ENCODE measurements at places on chromosomes 5 and 9.

- no peak for DNase-seq
These were observed 37.7 kb upstream of the PDE8B start for GRCh38 chr5:77172713-77173328.

- no peak for DNase-seq
These were observed 50.2 kb upstream of the ASTN2 start for GRCh38 chr9:117464941-117465616.

DNA sequence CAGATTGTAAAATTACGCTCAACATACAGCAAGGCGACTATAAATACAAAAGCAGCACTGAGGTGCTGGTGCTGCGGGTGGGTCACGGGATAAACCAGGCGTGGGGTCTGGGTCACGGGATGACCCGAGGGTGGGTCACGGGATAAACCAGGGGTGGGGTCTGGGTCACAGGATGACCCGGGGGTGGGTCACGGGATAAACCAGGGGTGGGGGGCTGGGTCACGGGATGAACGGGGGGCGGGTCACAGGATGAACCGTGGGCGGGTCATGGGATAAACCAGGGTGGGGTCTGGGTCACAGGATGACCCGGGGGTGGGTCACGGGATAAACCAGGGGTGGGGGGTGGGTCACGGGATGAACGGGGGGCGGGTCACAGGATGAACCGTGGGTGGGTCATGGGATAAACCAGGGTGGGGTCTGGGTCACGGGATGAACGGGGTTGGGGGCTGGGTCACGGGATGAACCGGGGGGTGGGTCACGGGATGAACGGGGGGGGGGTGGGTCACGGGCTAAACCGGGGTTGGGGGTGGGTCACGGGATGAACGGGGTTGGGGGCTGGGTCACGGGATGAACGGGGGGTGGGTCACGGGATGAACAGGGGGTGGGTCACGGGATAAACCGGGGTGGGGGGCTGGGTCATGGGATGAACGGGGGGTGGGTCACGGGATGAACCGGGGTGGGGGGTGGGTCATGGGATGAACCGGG is 30.2 kb upstream of the SLC9A3 start:
- DNase-seq, result no peak

DNA sequence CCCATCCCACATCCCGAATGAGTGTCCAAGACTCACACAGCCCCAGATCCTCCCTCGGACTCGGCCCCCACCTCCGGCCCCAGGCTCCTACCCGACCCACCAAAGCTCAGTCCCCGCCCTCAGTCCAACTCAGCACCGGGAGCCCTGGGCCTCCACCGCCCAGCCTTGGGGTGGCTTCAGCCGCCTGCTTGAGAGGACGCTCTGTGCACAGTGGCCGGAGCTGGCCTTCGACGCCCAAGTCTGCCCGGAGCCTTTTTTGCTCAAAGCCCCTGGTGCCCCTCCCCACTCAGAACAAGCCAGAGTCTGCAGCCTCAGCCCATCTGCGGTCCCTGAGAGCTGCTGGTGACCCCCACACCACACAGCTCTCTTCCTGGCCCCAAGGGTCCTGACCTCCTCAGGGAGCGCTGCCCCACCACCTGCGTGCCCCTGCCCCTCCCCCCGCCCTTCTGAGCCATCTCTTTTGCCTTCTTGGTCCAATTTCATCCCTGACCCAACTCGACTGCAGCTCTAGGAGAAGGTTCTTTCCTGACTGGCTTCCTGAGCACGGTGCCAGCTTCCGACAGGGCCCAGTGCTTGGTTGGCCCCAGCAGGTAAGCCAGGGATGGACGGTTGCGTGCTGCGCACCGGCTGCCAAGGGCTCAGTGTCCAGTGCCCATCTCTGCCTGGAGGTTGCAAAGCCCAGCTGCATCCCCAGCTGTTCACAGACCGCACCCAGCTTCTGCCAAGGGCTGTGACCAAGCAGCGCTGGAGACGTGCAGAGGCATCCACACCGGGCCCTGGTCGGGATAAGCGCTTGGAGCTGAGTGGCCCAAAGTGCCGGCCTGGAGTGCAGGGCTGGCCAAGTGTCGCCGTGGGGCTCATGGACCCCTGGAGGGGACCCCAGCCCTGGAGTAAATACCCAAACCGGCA is 27.7 kb upstream of the NSMF start:
- no peak for DNase-seq

GRCh38 chr9:121185178-121185745 is 16.4 kb downstream of the RAB14 start:
- no peak for DNase-seq

GRCh38 chr5:35852084-35852734 is 4.5 kb upstream of the IL7R start:
- peak; percentile 50 for DNase-seq

DNA sequence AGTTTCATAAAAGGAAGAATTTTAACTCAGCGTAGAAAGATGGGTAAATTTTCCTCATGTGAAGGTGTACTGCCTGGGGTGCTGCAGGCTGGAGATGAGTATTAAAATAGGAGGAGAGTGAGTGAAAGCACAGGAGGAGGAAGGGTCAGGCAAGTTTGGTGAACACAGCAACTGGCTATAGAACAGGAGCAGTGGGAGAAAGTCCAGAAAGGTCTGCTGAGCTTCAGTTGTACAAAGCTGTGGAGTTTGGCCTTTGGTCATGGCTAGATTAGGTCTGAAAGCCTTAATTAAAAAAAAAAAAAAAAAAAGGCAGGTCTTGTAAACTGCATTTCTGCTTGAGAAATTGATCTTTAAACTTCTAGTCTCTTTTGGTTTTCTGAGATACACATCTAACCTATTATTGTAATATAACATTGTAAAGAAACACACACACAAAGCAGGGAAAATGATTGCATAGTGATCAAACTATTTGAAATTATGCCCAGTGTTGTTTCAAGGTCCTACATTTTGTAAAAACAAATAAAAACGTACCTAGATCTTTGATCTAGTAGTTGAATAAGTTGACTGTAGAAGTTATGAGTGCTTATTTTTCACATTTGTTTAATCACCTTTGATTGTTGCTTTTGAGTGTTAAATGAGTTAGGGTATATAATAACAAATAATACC is 43.6 kb downstream of the MAP3K1 start:
- DNase-seq, result no peak

DNA sequence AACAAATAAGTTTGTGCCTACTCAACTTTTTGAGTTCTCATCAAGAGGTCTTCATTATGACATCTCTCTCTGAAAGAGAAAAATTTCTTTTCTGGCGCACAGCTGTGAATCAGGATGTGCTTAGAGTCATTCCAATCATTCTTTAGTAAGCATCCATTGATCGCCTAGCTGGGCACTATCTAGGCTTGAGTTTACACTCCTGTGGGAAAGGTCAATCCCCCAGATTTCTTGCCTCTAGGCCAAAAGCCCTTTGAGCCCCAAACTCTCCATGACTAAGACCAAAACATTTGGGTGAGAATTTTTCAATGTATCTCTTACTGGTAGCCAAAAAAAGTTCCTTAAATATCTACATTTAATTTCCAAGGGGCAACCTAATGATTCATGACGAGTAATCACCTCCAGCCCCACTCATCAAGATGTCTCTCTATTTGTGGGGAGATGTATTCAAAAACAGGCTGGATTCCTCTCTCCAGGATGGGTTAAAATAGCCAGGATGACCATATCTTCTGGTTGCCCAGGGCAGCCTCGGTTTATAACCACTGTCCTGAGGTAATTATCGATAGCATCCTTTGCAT is 101.7 kb downstream of the GNA14 start:
- DNase-seq, result no peak

DNA sequence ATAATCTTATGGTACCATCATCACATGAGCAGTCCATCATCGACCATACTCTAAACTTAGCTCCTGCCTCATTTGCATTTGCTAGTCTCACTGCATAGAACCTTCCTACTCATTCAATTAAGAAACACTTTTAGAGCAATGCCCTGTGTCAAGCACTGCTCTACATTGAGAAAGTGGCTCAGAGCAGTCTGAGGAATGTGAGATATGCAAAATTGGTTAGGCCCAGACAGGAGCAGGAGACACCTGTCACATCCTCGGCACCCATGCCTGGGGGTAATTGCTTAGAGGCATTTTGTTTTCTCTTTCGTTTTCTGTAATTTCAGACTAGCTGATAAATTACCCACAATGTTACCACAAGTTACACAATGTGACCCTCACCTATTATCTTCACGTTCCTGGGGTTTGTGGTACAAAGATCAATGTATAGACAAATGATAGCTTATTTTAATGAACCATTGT is 4.9 kb upstream of the RARS1 start:
- DNase-seq, result no peak

- peak; percentile 76 for DNase-seq
These were observed 5.1 kb downstream of the RGS14 start for GRCh38 chr5:177362610-177363507.

GRCh38 chr9:93268551-93269314 is 84.8 kb downstream of the WNK2 start:
- peak; percentile 26 for DNase-seq

DNA sequence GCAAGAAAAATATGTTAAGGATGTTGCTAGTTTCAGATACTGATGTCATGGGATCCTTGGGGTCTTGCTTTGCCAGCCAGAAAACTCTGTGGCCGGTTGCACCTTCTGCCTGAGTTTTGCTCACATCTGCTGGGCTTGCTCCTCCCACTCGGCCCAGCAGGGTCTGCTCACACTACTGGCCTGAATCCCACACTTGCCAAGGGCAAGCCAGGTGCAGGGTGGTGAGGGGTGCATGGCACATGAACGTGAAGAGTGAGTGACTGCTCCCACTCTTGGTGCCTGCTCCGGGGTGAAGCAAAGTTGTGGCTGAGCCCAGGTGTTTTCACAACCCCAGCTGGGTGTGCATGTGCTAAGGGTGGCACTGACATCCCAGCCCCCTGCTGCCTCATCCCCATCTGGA is 83.1 kb upstream of the STARD4 start:
- no peak for DNase-seq

- DNase-seq, result peak; percentile 62
These were observed 1.3 kb downstream of the GPR150 start for GRCh38 chr5:95620870-95621838.

DNA sequence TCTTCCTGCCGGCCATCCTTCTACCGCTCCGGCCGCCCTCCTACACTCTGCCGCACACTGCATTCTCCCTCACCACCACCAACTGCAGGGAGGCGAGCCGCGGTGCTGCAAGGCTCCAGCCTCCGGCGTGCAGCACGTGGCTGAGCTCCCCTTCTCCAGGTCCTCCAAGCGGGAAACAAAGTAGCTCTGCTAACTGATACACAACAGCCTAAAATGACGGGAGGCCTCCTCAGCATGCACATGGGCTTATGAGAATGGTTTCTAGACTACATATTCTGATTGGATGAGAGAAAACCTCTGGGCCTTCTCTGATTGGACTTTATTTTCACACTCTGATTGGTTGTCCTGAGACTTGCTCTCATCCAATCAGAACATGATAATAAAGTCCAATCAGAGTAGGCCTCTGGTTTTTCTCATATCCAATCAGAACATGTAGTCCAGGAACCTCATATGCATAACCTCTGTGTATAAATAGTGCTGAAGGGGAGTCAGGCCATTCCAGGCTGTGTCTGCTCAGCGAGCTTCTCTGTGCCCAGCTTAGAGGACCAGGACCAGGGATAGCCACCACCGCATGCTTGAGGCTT is 27.0 kb upstream of the ZNF354B start:
- DNase-seq, result no peak

GRCh38 chr5:57386958-57387357 is 95.7 kb downstream of the ACTBL2 start:
- no peak for DNase-seq

DNA sequence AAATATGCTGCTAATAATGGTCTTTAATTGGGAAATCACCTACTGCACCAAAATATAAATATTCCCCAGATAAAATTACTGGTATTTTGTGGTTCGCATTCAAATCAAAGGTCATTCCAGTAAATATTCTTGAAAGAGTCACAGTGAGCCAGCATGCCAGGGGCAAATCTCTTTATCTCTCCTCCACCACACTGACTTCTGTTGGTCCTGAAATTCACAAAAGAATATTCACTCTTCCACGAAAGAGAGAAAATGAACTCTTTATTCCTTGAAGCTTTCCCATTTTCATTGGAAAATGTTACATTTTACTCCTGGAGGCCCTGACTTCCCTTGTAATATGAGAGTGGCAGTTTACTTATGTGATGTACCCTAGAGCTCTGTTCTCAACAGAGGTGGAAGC is 39.7 kb downstream of the ZNF366 start:
- DNase-seq, result no peak

DNA sequence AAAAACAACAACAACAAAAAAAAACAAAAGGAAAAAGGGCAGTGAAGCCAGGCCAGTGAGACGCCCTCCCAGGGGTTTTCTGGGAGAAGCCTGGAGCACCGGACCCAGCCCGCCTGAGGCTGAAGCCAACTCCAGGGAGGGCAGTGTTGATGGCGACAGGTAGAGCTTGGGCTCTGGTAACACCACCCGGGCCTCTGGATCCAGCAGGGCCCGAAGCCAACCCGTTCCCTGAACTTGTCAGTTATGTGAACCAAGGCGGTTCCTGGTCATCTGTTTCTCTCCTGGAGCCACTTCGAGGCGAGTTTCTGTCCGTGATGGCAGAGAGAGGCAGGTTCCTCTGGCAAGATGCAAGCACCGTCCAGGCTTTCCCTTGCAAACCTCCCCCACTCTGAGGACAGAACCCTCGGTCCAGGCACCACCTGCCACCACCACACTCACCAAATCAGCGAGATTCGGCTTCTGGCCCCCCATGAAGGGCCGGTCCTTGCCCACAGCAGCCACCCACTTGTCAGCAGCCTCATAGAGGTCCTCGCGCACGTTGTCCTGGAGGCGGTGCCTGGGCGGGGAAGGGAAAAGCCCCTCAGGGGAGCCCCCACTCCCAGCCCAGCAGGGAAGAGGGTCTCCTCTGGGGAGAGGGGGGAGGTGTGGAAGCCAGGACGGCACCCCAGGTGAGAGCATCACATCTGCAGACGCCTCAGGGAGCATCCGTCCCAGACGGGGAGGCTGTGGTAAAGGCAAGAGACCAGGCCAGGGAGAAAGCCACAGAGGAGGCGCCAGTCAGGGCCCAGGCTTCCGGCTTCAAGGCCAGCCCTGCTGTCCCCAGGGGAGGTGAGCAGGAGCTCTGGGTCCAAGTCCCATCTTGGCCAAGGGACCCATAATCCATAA is 5.4 kb downstream of the PTGES2 start:
- DNase-seq, result no peak

GRCh38 chr5:74460694-74461093 is 179.8 kb downstream of the ENC1 start:
- no peak for DNase-seq

GRCh38 chr5:96569332-96569731 is 92.8 kb upstream of the CAST start:
- no peak for DNase-seq

DNA sequence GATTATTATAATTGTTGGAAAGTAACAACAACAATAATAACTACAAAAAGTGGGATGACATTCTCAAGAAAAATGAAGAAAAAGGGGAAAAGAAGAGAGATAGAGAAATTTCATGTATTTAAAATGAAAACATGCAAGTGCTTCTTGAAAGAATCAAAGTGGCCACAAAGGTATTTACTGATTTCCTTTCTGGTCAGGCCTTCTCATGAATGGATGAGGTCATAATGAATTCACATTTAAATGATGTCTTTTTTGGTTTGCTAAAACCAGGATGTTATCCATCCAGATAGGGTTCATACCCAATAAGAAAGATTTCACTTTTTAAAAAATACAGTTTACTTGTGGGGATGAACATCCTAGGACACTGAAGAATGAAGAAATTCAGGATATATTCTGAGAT is 446.4 kb upstream of the PTGER4 start:
- no peak for DNase-seq

All from stimulated activated CD4-positive, alpha-beta T cell treated with anti-CD3 and anti-CD28 coated beads, Interleukin-2, amount 100 ng/mL, for 24 hours (primary cell).